H9 (cell line): ENCODE measurements at places on chromosomes 1 and 21.

- no peak for DNase-seq
These were observed 1.9 kb upstream of the ZFYVE9 start for GRCh38 chr1:52139817-52140540.

DNA sequence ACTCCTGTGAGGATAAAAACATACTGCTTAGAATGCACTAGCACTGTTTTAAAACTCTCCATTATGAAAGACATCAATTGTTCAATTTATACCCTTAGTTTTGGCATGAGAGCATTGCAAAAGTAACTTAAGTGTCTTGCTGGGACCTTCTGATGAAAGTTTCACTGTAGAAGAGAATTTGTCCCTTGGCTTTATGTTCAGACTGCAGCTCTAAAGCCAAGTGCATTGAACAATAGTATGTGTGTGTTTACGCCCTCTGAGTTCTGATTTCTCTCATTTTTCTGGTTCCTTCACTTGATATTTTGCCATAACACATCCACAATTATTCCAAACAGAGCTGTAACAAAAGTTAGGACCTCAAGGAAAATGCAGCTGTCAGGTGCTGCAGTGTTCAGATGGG is 474.6 kb downstream of the DISC1 start:
- DNase-seq: no peak

DNA sequence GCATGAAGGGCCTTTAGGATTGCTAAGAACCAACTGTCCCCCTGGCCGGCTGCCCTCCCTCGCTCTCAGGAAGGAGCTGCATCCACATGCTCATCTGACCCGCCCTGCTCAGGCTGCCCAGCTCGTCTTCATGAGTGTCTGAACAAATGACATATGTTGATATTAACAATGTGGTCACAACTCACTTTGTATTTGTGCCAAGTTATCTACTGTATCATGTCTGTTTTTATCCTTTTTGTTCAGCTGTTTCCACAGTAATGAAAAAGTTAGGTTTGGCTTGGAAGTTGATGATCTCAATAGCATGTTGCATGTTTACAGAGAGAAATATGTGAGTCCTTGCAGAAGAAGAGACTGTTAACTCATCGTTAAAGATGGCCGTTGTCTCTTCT is 75.1 kb downstream of the PHTF1 start:
- DNase-seq: no peak

GRCh38 chr21:28761674-28762356 is 230.9 kb downstream of the LTN1 start:
- DNase-seq: no peak

DNA sequence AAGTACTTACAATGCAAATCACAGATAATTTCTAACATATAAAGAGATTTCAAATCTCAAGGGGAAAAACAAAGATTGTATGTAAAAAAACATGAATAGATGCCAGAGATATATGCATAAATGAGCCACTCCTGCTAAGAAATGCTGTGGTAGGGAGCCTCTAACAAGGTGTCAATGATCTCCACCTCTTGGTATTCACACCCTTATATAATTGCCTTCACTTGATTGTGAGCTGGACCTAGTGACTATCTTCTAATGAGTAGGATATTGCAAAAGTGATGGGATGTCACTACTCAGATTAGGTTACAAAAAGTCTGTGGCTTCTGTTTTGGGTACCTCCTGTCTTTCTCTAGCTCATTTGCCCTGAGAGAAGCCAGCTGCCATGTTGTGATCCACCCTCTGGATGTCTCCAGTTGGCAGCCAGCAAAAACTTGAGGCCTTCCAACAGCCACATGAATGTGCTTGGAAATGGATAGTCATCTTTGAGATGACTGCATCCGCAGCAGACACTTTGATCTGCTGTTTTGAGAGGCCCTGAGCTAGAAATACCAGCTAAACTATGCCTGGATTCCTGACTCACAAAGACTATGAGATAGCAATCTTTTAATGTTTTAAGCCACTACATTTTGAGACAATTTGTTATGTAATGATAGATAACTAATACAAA is 196.1 kb upstream of the FGGY start:
- no peak for DNase-seq

GRCh38 chr1:55631509-55631908 is 416.3 kb upstream of the USP24 start:
- DNase-seq: no peak

GRCh38 chr1:53292690-53293089 is 35.2 kb downstream of the LRP8 start:
- no peak for DNase-seq

DNA sequence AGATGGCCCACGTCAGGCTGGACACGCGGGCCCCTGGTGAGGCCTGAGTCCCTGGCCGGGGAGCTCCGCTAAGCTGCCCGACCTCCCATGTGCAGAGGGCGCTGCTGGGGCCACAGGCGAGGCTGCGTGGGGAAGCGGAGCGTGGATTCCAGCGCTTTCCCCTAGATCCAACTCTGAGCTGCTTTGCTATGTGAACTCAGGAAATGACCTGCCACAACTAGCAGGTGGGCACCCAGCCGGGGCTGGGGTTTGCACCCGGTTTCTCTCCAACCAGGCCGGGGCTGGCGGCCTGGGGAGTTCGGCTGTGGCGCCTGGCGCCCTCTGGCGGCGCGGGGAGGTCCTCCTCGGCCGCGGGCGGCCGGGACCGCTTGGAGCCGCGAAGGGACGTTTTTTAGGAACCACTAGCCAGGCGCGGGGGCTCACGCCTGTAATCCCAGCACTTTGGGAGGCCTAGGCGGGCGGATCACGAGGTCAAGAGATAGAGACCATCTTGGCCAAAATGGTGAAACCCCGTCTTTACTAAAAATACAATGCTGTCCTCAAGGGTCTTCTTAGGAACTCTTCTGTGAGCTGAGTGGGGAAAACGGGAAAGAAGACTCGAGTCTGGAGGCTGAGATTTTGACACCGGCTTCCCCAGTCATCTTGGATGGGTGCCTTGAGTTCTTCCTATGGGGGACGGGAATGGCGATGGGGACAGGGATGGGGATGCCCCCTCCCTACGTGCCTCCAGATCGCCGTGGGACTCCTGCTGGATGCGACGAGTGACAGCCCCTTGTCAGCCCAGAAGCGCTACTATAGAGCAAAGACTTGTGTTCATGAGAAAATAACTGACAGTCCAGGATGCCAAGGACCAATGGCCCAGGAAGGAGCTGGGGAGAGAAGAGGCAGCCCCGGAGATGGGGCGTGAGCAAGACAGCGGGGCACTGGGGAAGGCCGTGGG is 12.6 kb downstream of the PYCR2 start:
- peak; percentile 80 for DNase-seq

DNA sequence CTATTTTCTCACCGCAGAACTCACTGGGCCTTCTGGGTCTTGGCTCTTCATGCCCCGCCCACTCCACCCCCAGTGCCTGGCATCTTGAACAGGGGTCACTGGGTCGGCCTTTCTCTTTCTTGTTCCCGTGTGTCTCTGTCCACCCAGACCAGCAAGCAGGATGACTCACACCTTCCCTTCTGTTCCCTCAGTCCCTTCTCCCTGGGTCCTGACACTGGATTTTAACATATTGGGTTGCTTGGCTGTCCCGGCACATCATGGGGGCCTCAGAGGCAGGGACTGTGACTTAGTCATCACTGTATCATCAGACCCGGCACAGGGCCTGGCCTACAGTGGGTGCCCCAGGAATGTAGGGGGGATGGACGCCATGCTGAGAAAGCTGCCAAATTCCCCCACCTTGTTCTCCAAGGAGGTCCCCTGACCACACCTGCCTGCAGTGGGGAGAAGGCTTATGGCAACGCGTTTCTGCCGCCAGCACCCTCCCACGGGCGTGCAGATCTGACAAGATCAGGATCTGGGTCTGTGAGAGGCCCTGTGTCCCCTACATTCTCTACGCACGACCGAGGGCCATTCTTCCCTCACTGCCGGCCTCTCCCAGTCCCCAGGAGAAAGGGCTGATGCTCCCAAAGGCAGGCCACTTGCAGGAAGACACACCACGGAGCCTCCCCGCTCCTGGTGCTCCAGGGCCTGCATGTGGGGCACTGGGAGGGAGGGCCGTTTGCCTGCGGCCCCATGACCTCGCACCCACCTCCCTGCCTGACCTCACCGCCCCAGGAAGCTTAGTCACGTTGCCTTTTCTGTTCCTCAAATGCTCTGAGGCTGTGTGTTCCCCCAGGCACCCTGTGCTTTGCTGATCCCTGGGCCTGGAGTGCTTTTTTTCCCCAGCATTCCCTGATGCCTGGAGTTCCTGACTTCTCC is 157.2 kb upstream of the TMEM51 start:
- DNase-seq: no peak

DNA sequence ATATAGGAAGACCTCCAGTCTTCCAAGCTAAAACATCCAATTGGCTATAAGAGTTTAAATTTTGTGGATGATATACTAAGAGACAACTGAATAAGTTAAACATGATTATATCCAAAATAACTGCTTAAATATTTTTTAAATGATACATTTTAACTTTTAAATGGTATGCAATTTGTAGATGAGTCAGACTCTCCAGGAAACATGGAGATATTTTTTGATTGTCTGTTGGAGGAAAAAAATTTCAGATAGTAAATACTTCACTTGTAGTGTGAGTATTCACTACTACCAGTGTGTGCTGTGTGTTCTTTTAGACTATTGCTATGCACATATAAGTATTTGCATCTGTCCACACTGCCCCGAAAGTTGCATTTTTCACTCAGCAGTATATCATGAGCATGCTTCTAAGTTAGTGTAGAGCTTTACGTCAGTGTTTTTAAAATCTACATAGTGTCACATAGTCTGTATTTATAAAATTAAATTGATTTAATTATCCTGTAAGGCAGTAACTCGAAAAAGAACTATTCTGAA is 91.1 kb downstream of the USP25 start:
- DNase-seq: no peak

DNA sequence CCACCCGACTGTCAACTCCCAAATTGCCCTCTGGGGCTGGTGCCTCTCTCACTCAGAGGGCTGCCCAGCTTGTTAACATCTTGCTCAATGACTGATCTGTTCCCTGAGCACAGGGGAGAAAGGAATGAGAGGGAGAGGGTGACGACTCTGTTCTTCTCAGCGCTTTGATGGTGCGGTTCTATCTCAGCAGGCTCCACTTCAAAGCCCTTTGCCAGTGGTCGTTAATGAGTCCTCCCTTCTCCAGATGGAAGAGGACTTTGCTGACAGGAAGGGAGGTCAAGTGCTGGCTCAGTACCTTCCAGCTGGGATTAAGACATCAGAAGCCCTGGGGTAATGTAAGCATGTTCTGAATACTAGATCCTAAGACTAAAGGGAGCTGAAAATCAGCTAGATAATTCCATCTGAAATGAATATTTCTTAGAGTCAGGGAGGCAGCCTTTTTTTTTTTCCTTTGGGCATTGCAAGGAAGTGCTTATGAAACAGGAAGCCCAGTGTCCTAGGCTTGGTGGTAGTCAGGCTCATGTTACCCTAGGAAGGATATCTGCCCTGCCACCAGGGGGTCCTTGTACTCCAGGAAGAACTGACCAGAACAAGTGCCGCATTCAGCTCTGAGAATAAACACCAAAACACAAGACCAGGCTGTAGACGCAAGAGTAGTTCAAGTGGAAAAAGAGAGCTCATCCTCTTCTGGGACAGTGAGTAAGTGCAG is 4.7 kb downstream of the FMOD start:
- DNase-seq: no peak

DNA sequence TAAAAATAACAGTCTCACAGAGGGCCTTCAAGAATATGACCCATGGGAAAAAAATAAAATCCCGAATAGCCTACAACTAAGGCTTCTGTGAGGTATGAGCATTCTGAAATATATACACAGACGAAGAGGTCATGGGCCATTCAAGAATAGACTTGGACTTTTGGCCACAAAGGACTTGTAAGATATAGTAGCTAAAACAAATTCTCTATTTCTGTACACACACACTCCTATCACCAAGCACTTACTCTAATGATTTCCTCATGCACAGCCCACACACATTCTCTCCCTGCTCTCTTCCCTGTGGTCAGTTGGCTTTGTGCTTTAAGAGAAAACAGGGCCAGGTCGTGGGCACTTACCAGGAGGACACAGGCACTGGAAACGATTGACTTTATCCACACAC is 69.7 kb upstream of the ADAM30 start:
- DNase-seq: no peak

- no peak for DNase-seq
These were observed 10.2 kb upstream of the GRIK1 start for GRCh38 chr21:29949991-29950390.

- DNase-seq: no peak
These were observed 77.5 kb downstream of the CD34 start for GRCh38 chr1:207833381-207833780.

- no peak for DNase-seq
These were observed 19.9 kb downstream of the NPL start for GRCh38 chr1:182809414-182809957.

DNA sequence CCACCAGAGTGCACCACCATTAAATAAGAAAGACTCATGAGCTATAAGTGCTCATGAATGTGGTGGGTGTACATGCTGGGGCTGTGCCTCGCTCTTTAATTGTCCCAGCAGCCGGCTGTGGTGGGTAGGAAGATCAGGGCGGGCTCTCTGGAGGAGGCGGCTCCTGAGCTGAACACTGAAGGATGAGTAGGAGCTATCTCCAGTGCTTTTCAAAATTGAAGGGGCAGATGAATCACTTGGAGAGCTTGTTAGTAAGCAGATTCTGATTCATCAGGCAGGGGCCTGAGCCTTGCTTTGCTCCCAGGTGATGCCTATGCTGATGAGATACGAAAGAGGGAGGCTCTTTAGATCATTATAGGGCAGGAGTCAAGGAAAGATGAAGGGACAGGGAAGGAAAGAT is 54.1 kb downstream of the ETS2 start:
- no peak for DNase-seq

DNA sequence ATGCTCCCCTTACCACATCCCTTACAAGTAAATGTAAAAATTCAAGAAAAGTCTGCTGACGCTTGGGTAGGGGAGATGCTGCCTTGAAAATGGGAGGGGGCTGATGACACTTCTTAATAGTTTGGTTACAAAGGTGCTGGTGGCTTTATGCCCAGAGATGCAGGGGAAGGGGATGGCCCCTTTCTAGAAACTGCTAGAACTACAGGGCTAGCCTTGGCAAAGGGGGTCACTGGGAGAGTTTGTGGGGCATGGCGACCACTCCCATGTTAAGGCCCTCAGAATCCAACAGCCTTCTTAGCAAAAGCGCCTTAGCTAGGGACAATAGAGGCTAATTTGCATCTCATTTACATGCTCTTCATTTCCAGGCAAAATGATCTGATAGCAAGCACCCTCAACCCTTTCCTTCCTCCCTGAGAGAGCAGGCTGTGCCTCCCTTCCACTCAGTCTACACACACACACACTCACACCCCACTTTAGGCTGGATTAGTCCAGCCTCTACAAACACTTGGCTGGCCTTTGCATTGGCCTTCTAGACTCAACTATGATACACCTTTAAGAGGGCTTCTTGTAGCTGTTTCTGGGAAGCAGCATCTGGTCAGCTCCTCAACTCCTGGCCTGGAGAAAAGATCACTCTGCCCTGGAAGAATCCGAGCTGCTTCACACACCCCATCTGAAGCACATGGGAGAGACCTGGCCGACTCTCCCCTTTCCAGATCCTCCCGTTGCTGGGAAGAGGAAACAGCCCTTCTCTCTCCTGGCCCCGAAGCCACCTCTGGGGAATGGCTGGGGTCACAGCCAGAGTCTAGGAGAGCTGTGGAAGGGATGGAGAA is 1.7 kb downstream of the SEMA6C start:
- no peak for DNase-seq
